ENCODE measurements at places on chromosomes 4 and X. TPM values are rescaled to one million over a fixed set of nuclear protein-coding genes. Genes with fewer than 3 reads are reported as not detected.

Gene TMEM271
- total RNA-seq = not detected

Gene CCDC158
- total RNA-seq = under 0.01 TPM

Gene FGFBP2
- total RNA-seq = not detected

Gene KIAA1210
- not detected for total RNA-seq

Gene TEX13D
- not detected for total RNA-seq
